Retina (tissue), 1 donor: ENCODE measurements at places on chromosomes 5 and 9.

GRCh38 chr9:136140046-136140445 is 21.4 kb upstream of the TMEM250 start:
- DNase-seq, result no peak

GRCh38 chr9:128683340-128684064 is 5.5 kb upstream of the SET start:
- DNase-seq, result peak; percentile 52

DNA sequence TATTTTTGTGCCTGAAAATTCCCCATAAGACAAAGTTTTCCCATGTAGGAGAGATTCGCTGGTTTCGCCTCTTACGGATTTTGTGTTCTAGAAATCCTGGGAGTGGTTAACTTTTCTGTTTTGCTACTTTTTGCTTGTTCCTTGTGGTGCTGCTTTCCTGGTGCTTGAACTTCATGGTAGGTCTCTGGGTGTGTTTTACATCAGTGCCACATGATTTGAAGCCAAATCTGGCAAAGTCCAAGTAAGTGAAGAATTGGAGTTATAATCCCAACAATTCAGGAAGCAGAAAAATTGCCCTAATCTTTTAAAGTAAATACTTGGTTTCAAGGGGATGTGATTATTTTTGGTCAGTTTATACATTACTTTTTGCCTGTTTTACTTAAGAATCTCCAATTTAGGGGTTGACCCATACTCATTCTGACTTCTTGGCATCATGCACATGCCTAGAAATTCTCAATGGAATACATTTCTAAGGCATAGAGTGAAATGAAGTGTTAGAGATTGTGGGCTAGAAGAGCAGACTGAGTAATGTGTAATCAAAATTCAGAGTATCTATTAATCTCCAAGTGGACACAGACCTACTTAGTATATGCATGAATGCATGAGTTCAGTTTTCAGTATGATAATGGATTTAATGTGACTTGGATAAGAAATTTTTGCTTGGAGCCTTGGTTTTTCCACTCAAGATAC is 189.7 kb downstream of the CSNK1G3 start:
- no peak for DNase-seq

DNA sequence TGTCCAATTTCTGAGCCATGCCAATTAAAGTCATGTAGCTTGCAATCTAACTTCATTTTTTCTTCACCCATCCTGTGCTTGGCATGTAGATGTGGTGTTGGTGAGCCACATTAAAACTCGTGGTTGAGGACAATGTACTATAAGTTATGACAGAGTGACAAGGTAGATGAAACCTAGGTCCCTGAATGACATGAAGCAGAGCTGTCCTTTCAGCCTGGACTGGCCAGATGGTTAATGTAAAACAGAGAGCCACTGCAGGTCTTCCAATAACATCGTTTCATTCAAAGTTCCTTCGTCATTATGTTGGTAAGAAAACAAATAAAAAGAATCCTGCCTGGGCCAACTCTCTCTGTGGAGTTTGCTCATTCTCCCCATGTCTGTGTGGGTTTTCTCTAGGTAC is 856.5 kb upstream of the SEMA6A start:
- no peak for DNase-seq

- no peak for DNase-seq
These were observed 478.1 kb upstream of the WWC1 start for GRCh38 chr5:167813389-167813788.

GRCh38 chr9:90773617-90774016 is 28.0 kb upstream of the SYK start:
- peak; percentile 25 for DNase-seq

- no peak for DNase-seq
These were observed 635.8 kb downstream of the PDE4D start for GRCh38 chr5:59257488-59258400.

- no peak for DNase-seq
These were observed 17.6 kb downstream of the PDGFRB start for GRCh38 chr5:150137997-150138396.

DNA sequence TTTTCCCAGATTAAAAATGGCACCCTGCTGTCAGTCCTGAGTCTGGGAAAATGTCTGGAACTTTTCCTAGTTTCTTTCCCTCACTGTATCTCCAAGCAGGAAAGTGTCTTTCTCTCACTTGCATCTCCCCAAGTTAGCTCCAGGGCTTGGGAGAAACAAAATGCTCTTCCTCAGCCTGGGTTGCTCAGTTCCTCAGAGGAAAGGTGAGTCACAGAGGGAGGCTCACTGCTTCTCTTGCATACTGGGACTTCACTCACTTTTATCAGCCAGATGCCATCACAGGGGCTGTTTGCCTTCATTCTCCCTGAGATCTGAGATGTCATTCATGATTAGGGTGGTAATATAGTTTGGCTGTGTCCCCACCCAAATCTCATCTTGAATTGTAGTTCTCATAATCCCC is 519.9 kb downstream of the SEMA5A start:
- no peak for DNase-seq

DNA sequence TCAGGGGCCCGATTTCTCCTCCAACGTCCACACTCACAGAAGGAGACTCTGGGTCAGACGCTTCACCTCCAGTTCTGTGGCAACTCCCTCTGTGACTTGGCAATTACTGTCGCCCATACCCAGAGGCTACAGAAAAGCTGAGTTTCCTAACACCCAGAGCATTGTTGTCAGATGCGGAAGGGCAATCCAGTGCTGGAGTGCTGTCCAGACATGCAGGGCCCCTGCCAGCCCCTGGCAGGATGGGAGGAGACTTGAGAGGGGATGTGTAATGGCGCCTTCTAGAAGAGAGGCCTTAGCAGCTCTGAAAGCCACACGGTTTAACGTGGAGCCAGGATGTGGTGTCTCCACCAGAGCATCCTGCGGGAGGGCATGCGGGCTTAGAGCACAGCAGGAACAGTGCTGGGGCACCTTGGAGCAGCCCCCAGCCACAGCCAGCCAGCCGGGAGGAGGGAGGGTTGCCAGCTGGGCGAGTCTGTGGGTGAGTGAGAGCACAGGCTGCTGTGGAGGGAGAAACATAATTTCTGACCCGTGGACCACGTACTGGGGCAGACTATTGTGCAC is 139.4 kb upstream of the IRX1 start:
- DNase-seq, result no peak

DNA sequence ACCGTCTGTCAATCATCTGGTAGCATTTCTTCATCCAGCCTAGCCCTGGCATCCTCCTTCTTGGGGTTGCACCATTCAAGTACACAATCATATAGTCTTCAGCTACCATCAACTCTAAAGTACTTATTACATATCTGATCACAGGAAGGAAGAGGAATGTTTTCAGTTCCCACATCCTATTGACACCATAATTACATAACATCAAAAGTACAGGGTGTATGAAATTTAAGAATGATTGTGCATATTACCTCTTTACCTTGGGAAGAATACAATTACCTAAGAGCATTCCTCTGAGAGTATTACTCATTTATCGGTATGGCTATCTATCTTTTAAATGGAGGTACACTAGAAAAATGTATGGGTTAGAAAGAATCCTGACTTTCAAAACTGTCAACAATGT is 126.8 kb upstream of the PCA3 start:
- no peak for DNase-seq

DNA sequence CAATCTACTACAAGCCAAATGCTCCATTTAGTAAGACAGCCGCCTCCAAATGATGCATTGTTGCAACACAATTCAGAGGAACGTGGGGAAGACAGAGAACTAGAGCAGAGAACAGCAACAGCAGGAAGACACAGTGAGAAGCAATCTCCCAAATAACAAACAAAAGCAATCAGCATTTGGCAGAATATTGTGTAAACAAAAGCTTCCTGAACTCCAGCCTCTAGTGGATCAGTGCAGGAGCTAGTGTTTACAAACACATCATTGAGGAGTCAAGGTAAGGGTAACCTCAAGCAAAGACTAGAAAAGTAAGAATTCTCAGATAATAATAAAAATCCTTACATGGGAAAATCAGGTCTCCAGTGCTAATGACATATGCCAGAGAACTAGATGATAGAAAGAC is 20.6 kb downstream of the FST start:
- DNase-seq, result no peak

GRCh38 chr5:170268884-170269283 is 28.7 kb downstream of the LCP2 start:
- no peak for DNase-seq
